ENCODE measurements at places on chromosomes 5 and 9.

GRCh38 chr5:178839319-178839704, 20.4 kb upstream of the ZNF354B start:
- DNase-seq = peak; percentile 38

DNA sequence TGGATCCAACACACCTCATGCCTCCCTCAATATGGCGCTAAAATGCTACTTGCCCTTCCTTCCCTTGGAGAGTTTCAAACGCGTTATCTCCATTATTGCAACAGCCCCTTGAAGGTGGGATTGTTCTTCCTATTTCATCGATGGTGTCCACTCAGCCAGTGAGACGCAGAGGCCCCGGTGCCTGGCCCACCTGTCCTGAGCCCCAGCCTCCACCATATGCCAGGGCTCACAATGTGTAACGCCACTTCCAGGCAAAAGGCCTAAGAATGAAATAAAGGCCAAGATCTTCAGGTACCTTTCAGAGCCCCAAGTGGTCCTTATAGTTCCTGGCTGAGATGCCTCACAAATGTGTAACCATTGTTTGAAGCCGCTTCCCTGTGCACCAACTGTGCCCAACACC, 170.7 kb upstream of the PHYKPL start:
- no peak for DNase-seq

- DNase-seq = no peak
Observed at GRCh38 chr9:107730666-107731065, 241.1 kb upstream of the KLF4 start.

GRCh38 chr9:10055886-10056395, 556.9 kb downstream of the PTPRD start:
- no peak for DNase-seq

DNA sequence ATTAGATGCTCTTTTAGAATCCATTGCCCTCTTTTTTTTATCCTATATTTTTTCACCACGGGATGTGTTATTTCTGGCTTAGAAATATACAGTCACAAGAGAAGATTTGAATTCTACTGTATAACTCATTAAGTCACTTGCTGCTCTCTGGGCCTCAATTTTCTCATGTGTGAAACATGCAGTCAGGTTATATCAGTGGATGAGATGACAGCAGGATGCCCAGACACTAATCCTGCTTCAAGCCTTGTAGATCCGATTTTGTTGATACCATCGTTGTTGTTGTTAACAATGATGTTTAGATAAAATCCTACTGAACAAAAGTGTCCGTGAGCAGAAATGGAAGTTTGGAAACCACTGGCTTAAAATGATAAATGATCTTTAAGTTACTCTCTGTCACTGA, 421.9 kb upstream of the DMAC1 start:
- DNase-seq = no peak

DNA sequence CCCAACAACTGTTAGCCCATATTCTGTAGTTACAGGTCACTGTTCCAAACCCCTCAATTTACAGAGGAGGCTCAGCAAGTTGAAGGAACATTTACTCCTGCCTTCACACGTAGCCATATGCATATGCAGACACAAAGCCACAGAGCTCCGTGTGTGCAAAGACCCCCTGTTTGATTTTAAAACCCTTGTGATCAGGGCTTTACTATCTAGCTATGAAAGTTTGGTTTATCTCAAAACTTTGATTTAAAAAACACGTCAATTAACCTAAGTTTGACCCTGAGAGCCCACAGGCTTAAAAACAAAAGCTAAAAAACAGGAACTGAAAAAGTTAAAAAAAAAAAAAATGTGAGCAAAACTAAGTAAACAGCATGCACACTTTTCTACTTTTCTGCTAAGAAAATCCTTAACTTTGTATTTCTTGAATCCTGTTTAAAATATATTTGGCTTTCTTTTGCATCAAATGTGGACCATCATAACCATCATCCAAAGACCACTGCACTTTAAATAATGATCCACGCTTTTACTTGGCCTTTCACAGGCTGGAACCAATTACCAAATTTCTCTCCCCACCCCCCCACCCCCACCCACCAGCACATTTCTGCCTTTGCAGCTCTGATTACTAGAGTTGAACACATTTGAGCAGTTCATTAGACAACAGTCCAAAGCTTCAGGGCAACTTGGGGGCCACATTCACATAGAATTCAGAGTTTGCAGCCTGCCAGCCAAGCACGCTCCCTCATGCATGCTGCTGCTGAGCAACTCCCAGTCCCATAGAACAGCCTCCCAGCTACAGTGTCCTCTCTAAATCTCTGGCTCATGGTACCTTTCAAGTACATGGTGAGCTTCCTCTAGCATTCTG, 128.8 kb upstream of the MAP3K1 start:
- DNase-seq = no peak

DNA sequence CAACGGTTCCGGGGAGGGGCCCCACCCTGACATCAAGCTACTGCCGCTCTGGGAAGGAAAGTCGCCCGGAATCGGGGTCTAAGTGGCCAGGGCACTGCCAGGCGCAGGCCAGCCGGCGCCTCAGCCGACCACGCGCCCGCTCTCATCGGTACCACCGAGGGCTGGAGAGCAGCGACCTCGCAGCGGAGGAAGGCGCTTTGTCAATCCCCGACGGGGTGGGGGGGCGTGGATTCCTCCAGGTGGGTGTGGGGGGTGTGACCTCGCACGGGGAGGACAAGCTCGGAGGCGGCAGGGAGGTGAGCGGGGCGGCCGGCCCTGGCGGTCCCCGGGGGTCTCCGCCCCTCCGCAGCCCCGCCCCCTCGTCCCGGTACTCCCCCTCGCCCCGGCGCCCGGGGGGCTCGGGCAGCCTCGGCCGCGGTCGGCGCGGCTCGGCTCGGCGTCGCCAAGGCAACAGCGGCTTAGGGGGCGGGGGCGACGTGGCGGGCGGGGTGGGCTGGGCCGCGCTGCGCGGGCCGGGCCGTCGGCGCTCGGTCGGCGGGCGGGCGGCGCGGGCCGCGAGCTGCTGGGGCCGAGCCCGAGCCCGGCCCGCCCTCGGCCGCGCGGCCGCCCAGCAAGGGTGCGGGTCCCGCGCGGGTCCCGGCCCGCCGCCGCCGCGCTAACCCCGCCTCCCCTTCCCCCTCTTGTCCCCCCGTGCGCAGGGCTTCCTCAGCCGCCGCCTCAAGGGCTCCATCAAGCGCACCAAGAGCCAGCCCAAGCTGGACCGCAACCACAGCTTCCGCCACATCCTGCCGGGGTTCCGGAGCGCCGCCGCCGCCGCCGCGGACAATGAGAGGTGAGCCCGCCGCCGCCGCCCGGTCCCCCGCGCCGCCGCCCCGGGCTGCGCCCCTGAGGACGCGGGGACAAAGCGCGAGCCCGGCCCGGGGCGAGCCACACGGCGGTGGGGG, 47.5 kb downstream of the DAB2IP start:
- DNase-seq = peak; percentile 50

- no peak for DNase-seq
Observed at GRCh38 chr5:76400466-76400865, 2.6 kb upstream of the IQGAP2 start.

GRCh38 chr9:97852399-97853055, 499 bp upstream of the FOXE1 start:
- DNase-seq = no peak

- DNase-seq = no peak
Observed at GRCh38 chr5:28780083-28780692, 1741.8 kb upstream of the CDH9 start.

GRCh38 chr5:172871982-172872381, 37.9 kb downstream of the ERGIC1 start:
- DNase-seq = no peak

DNA sequence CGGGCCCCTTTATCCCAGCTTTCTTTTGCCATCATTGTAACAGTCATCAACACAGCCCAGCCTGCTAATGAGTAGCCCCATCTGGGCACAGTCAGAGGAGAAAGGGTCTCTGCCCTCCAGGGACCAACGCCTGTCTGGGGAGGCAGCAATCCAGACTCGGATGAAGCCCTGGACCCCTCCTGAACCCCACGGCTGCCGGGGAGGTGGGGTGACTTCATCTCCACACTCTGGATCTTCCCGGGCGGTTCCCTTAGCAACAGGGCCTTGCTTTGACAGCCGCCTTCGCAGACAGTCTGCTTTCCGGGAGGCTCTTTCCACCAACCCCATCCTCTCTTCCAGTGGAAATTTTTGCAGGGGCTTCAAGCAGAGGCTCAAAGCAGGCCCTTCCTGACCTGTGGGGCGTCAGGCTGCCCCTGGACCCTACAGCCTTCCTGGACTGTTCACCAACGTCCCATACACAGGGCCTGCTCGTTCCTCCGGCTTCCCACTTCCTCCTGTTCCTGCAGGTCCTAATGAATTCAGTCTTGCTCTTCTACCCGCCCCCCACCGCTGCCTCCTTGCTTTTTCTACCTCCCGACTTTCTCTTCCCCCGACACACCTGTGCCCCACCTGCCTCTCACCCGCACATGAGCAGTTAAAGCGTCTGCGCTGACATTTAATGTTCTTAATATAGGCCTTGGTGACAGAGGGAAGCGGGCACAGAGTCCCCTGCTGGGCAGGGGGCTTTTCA, 161.7 kb upstream of the MVB12B start:
- no peak for DNase-seq

- DNase-seq = no peak
Observed at GRCh38 chr5:20032896-20033295, 44.9 kb upstream of the CDH18 start.

- DNase-seq = no peak
Observed at GRCh38 chr5:173016598-173017046, 33.1 kb downstream of the ATP6V0E1 start.

DNA sequence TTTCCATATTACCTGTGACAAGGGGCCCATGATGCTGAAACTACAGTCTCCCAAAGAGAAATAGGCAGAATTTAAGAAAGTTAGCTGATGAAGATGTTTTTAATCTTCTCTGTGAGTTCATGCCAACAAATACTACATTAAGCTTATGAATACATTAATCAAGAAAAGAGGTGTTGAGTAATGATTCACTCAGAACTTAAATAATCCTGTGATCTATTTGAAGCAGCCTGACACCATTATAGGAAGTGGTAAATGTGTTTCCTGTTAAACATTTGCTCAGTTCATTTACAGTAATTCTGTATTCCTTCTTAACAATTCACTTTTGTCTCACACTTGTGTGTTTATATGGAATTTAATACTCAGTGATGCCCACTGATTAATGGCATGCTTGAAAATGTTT, 75.0 kb upstream of the IZUMO3 start:
- no peak for DNase-seq

GRCh38 chr5:93246090-93246855, 334.7 kb downstream of the NR2F1-AS1 start:
- no peak for DNase-seq

- DNase-seq = no peak
Observed at GRCh38 chr9:115106001-115106400, 12.0 kb downstream of the TNC start.

- DNase-seq = no peak
Observed at GRCh38 chr5:143231416-143231815, 172.1 kb downstream of the NR3C1 start.

Data from tibial nerve (tissue), 4 donors.